OCI-M1 (cell line): ENCODE measurements at places on chromosomes 13 and 19.

- no peak for DNase-seq
Measured at GRCh38 chr13:74966275-74966674, 515.7 kb downstream of the TBC1D4 start.

DNA sequence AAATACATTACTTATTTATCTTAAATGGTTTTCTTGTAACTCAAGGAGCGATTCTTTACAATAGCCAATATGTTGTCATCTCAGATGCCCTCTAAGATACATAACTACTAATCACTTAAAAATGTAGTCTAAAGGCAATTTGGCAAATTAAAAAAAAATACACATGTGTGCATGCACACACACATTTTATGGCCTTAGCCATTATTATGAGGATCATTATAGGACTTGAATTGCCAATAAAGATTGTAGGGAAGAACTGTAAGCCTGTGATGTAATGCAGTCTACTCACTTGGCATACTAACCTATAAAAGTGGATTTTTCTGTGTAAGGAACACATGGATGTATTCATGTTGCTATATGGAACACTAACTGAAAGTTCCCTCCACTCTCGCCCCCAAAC lies 274.3 kb downstream of the SHISA2 start:
- no peak for DNase-seq

- peak; percentile 10 for DNase-seq
Measured at GRCh38 chr13:66714795-66715194, 515.3 kb downstream of the PCDH9 start.

DNA sequence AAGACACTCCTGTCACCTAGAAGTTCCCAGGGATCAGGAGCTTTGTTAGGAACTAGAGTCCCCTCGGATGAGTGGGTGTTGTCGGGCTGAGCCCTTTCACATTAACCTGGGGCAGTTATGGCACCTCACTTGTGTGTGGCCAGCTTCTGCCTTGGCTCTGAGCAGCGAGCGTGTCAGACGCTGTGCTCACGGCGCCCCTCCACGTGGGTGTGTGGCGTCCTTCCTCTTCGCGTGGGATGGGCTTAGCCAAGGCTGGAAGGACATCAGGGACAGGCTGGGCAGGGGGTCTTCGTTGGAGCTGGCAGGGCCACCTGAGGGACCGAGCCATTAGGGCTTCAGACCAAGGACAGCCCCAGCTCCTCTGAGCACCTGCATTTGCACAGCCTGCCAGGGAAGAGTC lies 23.4 kb downstream of the DOT1L start:
- DNase-seq: no peak

- no peak for DNase-seq
Measured at GRCh38 chr13:79571147-79571546, 90.2 kb downstream of the NDFIP2 start.

DNA sequence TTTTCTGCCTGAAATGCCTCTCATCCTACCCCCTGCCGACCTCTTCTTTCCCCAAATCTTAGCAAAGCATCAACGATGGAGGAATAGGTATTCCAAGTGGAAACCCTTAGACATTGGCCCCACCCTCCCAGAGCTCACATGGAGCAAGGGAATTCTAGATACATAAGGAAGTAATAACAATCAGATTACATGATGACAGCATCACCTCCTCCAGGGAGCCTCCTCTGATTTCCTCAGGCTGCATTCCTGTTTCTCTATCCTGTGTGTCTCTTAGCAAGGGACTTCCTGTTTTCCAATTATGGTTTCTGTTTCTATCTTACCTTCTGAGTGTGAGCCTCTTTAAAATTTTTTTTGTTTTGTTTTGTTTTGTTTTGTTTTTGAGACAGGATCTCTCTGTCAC lies 246.6 kb downstream of the TSHZ3 start:
- DNase-seq: no peak

DNA sequence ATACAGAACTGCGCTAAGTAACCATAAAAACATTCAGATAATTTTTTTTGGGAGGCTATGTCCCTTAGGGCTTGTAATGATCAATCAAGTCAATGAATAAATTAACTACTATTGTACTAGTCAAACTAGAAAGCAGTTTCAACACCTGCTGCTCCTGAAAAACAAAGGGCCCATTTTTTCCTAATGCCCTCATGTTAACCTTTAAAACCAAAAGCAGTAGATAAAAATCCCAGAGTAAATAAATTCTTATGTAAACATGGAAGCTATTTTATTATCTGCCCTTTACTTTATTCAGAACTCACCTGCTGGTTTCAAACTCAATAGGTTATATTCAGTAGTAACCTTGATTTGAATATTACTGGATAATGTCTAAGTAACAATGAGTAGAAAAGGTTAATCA lies 159.5 kb upstream of the STARD13 start:
- no peak for DNase-seq

DNA sequence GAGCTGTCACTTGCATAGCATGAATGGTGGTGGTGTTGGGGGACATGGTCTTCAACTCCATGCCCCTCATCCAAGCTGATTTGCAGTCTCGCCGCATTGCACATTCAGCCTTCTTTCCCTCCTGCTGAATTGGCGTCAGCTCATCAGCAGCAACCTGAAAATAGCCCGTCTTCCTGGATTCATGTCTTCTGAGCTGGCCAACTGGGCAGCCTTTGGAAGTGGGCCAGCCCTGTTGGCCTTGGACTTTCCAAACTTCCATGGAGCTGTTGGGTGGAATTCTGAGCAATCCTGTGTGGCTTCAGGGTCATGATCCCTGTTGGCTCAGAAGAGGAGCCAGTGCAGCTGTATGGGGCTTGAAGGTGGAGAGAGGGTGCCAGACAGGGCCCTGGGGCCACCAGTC lies 68.8 kb downstream of the ZNF536 start:
- no peak for DNase-seq

- DNase-seq: no peak
Measured at GRCh38 chr19:42291435-42291810, 10.5 kb upstream of the PRR19 start.

- DNase-seq: no peak
Measured at GRCh38 chr13:108828086-108828815, 198.8 kb downstream of the MYO16 start.

DNA sequence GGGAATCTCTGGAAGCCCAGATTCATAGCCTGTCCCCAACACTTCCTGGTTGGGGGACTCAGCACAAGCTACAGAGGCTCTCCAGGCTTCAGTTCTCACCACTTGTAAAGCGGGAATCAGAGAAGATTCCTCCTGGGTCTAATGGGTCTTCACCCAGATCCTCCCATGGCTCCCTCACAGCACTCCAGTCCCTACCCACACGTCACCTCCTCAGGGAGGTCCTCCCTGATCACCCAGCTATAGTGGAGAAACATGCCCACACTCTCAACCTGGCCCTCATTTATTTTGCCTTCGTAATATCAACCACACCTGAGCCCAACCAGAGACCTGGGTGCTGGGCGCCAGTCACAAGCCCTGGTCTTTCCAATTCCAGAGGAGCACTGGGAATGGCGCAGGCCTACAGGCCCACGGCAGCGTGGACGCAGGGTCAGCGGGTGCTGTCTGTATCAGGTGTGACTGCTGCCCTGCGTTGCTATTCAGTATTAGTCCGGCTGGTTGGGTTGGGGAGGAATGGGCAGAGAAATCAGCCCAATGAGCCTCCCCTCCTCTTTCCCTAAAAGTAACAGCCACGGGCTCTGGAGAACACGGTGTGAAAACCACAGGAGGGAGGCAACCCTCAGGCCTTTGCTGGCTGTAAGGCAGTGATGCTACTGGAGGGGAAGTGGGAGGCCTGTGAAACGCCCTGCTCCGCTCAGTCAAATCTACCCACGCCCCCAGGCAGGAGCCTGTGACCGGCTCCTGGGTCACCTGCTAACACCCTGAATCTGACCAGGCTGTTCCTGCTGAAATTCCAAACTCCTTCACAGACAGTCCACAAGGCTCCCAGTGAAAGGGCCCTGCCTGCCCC lies 5.2 kb downstream of the AKT2 start:
- DNase-seq: no peak

GRCh38 chr13:26780411-26780810 lies 19.8 kb upstream of the GPR12 start:
- no peak for DNase-seq

DNA sequence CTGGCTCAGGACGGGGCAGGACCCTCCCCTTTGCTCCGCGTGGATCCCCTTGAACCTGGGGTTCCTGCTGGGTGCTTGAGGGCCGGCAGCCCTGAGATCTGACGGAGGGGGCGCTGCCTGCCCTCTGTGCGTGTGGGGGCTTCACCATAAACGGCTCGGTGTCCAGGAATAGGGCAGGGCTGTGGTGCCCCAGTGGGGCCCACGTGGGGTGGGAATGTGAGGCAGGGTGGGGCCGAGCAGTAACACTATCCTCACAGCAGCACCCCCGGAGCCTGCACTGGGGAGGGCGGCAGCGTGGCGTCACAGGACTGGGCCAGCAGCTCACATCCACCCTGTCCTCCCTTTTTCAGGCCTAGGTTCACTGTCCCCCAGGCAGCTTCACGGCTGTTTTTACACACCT lies 38.0 kb downstream of the GAS6 start:
- no peak for DNase-seq

DNA sequence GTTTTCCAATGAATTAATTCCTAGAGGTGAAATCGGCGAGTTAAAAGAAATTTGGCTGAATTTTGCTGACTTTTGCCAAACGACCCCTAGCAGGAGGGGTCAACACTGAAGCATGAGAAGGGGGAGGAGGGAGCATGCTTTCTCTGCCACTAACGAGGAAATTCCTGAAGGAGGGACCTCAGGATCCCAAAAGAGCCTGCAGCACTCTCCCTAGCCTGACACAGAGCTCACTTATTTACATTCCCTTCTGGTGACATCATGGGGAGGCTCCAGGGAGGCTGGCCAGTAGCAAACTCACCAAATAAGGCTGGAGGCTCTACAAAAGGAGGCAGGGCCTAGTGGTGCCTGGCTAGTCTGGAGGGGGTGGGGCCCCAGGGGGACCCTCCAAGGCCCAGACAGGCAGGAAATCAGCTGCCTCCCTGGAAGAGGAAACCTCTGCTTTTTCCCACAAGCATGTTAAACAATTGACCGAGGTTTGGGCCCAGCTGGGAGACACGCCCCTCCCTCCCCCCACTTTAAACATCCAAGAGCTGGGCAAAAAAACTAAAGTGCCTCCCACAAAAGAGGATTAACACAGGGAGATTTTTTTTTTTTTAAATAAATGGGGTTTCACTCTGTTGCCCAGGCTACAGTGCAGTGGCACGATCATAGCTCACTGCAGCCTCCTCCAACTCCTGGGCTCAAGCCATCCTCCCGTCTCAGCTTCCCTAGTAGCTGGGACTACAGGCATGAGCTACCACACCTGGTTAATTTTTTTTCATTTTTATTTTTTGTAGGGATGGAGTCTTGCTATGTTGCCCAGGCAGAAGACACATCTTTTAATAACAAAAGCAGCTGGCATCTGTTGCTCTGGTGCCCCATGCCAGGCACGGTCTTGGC lies 2.1 kb downstream of the DAPK3 start:
- DNase-seq: peak; percentile 6

- DNase-seq: peak; percentile 86
Measured at GRCh38 chr19:14081797-14082674, 3.5 kb downstream of the C19orf67 start.

GRCh38 chr13:47004027-47004426 lies 107.2 kb upstream of the HTR2A start:
- DNase-seq: no peak

GRCh38 chr13:90428522-90429210 lies 918.8 kb upstream of the MIR17HG start:
- no peak for DNase-seq

DNA sequence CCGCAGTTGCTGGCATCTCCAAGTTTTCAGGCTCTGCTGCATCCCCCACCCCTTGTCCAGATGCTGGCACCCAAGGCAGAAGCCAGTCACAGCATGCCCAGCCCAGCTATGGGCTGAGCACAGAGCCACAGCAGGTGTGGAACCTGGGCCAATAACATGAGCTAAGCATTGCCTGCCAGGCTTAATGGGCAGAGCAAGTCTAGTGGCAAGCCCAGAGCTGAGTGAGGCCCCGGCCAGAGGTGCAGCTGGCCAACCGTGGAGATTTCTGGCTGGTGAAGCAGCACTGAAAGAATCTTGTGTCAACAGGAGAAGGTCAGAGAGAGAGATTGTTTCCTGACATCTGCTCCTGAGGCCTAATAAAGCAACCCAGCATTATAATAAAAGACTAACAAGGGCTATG lies 111.0 kb downstream of the B3GLCT start:
- DNase-seq: no peak

DNA sequence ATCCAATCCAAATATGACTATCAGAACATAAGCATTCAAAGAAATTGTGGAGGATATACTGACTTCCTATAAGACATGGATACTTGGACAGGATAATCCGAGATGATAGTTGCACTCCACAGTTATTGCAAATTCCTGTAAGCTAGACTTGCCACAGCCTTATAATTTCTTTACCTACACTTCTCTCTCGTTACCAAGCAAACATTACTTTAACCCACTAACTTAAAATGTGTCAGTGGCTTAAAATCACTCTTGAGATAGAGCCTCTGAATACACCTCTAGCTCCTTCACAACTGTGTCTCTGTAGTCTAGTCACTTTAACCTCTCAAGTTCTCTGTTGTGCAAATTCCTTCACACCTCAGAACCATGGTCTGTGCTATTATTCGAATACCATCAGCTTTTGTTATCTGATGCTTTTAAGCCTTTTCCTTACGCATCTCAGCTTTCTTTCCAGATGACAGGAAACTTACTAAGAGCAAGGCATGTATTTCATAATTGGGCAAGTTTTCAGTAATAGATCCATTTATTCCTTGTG lies 474.9 kb upstream of the MIR17HG start:
- DNase-seq: no peak

- no peak for DNase-seq
Measured at GRCh38 chr19:50567882-50568727, at the start of gene LRRC4B. Gene LRRC4B, minus strand, starts transcription at chr19:50568435. Its CDS starts 19,597 bp downstream, at chr19:50548838.

DNA sequence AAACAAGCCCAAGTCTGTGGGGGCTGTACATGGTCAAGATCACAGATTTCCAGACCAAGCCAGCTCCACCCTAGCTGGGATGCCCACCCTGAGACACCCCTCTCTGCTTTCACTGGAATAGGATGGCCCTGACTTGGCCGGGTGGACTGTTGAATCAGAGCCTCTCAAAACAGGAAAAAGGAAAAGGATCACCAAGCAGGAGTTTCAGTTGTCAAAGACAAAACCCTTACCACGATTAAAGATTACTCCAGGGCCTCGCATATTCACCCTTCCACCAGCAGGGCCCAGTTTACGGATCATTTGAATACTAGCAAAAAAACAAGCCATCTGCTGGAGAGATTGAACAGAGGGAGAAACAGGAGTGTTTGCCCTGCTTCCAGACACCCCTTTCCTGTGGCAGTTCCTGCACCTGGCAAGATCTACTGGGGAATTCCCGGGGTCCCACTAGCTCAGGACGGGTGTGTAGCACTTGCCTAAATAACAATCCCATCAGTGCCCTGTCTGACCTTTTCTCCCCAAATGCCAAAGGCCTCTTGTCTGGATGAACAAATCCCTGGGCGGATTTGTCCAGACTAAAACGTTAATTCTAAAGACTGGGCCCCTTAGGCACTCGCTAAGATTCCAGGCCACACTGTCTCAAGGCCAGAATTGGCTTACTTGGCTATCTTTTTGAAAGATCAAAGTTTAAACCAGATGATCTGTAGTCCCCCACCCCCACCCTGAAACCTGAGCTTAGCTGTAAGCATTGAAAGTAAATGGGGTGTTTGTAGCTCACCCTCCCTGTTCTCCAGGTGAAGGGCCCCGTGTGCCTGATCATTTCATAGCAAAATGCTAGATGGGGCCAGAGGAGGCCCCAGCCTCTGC lies 38.4 kb downstream of the ACTN4 start:
- peak; percentile 76 for DNase-seq

GRCh38 chr13:67071918-67072598 lies 158.1 kb downstream of the PCDH9 start:
- no peak for DNase-seq

GRCh38 chr13:20503088-20504083 lies 22.3 kb downstream of the CRYL1 start:
- no peak for DNase-seq
